Chondrocyte (in vitro differentiated cells): ENCODE measurements at places on chromosomes 3 and 15.

- no peak for DNase-seq
These were observed 53.1 kb downstream of the TRANK1 start for GRCh38 chr3:36891701-36892160.

DNA sequence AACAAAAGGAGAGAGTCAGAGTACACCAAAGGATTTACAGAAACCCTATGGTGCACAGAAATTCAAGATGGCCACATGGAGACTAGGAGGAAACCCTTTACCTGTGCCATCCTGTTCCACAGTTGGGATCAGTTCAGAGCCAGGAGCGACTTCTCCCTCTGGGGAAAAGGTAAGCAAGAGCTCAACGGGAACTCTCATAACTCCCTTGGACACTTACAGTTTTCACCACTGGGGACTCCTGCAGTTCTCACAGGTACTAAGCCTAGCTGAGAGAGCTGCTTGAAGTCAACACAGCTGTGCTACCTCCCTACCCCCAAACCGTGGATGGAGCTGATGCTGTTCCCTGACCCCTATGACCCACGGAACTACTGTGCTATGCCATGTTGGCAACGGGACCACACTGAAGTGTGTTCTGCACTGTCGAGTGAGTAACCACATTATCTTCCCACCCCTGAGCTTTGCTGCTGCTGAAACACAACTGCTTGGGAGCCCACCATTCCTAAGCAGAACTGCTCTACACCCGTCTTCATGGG is 606.8 kb downstream of the GBE1 start:
- no peak for DNase-seq

DNA sequence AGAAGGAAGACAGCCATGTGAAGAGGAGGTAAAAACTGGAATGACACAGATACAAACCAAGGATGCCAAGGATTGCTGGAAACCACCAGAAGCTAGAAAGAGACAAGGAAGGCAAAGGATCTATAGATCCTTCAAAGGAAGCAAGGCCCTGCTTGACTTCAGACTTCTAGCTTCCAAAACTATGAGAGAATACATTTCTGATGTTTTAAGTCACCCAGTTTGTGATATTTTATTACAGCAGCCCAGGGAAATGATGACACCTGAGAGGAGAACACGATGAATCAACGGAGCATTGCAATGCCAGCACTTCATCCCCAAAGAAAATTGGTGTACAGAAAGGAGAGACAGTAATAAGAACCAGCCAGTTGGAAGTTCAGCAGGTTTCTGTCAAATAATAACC is 116.3 kb downstream of the MAGI1 start:
- no peak for DNase-seq

DNA sequence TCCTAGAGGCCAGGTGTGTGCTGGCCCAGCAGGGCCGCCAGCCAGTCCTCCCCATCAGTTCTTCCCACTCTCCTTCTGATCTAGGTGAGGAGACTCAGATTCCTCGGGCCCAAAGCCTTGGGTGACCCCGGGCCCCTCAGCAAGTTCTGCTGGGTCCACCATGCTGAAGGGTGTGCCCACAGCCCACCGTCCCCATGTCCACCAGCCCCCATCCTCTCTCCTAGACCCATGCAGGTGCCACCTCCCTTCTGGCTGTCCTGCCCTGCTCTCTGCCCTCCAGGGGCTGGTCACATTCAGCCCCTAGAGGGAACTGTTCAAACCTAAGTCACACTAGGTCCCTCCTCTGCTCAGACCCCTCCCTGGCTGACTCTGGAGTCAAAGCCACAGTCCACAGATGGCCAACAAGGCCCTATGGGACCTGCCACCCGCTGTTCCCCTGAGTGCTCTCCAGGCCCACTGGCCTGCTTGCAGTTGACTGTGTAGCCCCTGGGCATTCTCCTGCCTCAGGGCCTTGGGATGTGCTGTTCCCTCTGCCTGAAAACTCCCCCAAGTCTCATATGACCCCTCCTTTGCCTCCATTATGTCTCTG is 878 bp upstream of the TLR9 start:
- no peak for DNase-seq

DNA sequence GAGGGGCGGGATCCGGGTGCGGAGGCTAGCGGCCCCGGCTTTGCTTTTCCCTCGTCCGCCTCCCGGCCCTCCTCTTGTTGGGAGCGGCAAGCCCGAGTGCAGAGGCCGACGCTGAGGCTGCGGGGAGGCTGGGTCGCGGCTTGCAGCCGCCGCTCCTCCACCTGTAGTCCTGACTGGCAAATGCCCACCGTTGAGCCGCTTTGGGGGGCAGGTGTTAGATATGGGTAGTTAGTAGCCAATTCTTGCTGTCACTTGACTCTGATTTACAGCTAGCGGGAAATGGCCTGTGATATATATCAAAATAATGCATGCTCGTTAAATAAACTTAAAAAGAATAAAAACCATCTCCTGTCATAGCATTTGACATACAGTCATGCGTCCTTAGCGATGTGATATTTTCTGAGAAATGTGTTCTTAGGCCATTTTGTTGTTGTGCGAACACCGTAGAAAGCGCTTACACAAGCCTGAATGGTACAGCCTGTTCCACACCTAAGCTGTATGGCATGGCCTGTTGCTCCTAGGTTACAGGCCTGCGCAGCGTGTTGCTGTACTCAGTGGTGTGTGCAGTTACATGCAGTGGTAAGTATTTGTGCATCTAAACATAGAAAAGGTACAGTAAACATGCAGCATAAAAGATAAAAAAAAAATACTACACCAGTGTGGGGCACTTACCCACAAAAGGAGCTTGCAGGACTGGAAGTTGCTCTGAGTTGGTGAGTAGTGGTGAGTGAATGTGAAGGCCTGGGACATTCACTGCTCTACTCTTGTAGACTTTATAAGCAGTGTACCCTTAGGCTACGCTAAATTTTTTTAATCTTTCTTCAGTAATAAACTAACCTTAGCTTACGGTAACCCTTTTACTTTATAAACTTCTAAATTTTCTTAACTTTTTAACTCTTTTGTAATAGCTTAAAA is 873 bp downstream of the CAPN7 start:
- DNase-seq = no peak

DNA sequence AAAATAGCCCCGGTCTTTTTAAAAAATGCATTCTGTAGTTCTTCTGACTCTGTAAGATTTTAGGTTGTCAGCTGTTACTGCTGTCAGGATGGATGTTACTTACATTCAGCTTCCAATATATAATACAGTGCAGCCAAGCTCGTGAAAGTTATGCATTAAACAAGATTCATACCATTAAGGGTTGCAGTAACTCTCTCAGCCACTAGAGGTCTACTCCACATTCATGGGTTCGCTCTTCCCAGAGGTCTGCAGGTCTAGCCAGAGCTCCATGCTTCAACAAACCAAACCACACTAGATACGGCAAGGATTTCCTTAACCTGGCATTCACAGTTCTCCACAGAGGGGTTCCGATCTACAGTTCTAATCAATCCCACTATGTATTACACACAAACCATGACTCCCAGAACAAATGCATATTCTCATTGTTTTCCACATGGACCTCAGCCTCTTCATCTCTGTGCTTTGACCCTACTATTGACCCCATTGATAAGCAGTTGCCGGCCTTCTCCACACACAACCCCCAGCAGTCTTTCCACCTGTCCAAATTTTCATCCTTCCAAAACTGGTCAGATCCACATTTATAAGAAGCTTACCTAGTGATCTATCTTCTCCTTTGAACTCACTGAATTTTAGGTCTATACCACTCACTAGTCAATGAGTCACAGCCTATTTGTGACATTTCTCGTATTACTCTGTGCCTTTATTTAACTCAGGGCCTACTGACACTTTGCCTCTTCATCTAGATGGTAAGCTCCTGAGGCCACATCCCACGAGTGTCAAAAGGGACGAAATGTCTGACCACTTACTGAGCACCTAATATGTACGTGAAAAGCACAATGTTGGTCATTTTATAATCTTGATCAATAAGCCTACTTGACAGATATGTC is 33.7 kb downstream of the RORA start:
- DNase-seq = no peak

DNA sequence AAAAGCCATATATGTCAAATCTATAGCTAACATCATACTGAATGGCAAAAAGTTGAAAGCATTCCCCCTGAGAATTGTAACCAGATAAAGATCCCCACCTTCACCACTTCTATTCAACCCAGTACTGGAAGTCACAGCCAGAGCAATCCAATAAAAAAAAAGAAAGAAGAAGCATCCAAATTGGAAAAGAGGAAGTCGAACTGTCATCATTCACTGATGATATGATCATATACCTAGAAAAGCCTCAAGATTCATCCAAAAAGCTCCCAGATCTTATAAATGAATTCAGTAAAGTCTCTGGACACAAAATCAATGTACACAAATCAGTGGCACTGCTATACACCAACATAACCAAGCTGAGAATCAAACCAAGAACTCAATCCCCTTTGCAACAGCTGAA is 97.4 kb downstream of the CBLB start:
- no peak for DNase-seq

GRCh38 chr15:50506121-50506520 is 40.3 kb downstream of the USP50 start:
- no peak for DNase-seq

DNA sequence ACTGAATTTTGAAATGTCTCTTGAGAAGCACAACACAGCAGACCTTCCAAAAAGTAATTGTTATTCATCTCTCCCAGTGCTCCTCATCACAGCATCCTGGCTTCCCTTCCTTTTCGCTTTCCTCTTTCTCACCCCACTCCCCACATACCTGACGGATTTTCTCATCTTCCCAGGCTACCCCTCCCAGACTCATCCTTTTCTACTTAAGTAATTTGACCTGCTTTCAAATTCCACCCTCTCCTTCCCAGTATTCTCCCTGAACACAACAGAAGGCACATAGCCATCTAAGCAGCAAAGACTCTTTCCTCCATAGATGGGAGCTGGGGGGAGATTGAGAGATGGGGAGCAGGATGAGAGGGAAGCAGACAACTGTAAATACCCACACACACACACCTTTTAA is 187.1 kb upstream of the STT3B start:
- no peak for DNase-seq

DNA sequence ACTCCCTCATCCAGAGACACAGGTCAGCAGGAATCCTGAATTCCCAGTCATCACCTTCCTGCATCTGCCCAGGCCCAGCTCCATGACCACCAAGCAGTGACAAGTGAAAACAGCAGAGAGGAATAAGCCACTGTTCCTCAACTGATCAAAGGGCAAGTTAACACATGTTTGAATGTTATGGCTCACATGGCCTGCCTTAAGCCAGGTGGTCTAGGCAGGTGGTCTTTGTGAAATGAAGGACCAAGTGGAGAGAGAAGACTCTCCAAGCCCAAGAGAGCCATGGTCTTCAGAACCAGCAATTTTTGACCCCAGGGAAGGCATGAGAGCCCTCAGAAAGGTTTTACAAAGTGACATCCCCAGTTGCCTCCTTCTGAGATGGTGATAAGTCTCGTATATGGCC is 161.8 kb downstream of the EPHB1 start:
- DNase-seq = no peak

DNA sequence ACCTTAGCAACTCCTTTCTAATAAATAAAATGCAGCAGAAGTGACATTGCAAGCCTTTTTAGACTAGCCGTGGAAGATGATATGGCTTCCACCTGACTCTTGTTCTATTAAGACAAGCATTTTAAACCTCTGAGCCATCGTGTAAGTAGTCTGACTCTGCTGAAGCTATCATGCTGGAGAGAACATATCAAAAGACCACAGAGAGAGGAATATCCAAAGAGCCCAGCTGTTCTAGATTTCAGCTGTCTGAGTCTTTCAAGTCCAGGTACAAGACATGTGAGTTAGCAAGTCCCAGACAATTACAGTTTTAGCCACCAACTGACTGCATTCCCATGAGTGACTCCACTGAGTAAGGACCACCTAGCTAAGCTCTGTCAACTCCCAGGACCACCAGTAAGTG is 517.0 kb upstream of the NAALADL2 start:
- DNase-seq = no peak

DNA sequence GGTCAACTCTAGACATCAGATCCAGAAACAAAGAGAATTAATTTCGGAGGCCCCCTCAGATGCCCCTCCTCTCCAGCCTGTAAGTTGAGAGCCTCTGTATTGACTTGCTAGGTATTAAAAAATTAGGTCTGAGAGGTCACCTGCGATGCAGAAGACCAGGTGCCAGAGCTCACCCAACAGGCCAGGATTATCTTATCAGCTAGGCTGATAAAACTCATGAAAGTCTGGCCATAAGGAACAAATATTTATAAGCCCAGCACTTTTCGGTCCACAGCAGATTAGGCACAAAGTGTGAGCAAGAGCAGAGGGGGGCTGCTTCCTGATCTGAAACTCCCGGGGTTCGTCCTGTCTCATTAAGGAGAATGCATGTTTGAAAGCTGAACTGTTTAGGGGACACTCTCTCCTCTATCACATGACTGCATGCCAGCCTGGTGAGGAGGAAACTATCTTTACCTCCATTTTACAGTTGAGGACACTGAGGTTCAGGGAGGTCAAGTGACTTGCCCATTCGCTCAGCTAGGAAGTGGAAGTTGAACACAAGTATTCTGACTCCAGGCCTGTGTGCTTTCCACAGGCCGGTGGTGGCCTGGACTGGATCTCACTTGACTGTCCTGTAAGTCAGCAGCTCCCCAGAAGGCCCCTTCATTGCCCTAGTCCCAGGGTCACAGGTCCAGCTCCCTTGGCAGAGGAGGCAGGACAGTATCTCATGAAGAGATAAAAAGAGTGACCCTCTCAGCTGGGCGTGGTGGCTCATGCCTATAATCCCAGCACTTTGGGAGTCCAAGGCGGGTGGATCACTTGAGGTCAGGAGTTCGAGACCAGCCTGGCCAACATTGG is 39.6 kb upstream of the MAGEF1 start:
- DNase-seq = no peak

GRCh38 chr3:172953571-172953970 is 187.5 kb downstream of the SPATA16 start:
- DNase-seq = no peak

DNA sequence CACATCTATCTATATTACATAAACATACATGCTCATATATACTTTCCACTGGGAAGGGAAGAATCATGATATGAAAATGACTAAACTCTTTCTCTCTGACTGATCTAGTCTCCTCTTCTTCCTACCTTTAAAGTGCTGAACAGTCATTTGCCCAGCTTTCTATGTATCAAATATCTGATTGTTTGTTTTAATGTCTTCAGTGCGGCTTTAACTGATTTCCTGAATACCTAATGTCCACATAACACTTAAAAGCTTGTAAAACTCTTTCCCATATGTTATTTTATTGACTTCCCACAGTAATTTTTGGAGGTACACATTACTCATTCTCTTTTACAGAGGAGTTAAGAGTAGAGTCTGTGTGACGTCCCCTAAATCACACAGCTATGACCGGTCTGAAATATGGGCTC is 28.2 kb downstream of the CPOX start:
- DNase-seq = no peak

- DNase-seq = no peak
These were observed 65.8 kb downstream of the GSK3B start for GRCh38 chr3:120028271-120029047.

DNA sequence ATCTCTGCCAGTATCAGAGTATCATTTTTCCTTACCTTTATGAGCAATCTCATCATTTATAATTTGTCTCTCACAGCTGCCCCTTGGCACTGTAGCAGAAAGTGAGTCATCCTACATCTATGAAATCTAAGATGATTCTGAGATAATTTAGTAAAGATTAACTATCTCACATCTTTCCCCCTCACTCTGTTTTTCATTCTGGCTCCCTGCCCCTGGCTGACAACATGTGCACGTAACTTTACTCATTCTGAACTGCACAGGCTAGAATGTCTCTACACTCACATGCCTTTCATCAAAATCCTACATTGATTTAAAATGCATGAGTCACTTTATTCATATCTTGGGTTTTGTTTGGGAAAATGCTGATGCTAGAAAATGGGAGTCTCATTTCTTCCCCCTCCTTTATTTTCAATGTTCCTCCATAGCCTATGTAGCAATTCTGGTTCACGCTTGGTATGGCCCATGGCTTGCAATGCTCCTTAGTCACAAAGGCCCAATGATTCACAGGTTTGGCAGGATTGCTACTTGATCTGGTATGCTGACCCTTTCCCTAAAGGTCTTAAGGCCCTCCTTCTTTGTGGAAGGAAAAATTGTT is 838.5 kb downstream of the TUSC7 start:
- DNase-seq = no peak
